Brain (organoid and tissue), 16 donors: ENCODE measurements at places on chromosomes 3 and 15.

GRCh38 chr3:172517859-172518466 is 5.3 kb downstream of the TNFSF10 start:
- DNase-seq = peak; percentile 25

DNA sequence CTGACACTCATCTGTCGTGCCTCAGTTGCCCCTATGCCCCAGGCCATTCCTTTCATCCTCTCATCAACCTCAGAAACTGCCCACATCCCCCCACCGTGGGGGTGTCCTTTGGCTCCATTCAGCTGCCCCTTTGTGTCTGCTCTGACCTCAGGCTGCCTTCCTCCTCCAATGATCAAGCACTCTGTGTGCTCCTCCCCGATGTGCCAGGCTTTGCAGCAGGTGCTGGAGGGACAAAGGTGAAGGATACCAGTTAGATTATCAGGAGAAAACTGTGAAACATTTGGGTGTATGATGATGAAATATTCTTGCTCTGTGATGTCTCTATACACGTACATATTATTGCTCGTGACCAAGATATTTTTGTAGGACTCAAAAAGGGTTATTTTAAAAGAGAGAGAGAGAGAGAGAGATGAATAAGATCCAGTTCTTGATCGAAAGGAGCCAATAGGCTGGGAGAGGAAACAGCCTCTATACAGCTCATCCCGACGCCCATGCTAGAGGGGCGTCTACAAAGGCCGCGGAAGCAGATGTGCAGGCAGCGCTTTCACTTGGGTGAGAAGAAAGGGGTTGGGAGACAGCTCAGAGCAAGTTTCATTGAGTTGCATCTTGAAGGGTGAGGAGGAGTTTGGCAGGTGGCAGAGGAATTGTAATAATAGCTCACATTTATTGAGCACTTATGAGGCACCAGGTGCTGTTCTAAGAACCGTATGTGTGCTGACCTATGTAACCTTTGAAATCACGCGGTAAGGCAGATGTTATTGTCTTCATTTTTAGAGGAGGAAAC is 28.3 kb upstream of the ADCY5 start:
- DNase-seq = no peak

- DNase-seq = no peak
Observed at GRCh38 chr3:32819551-32820348, 2.0 kb downstream of the TRIM71 start.

DNA sequence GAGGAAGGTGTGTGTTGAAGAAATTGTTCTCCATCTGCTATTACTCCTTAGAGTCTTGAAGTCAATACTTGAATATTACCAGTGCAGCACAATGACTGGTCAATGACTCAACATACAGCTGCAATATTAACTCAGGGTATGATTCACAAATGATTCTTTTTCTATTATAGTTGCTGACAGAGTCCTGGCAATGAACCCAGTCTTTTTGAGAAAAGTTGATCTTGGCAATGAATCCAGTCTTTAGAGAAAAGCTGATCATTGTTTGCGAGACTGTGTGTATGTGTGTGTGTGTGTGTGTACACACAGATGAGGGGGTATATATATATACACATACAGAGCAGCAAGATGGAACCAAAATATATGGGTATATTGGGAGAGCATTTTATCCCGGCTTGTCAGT is 315.1 kb downstream of the ZNF385D start:
- DNase-seq = peak; percentile 71
